NCI-H1092 (cell line): ENCODE measurements at places on chromosomes 5 and 9.

DNA sequence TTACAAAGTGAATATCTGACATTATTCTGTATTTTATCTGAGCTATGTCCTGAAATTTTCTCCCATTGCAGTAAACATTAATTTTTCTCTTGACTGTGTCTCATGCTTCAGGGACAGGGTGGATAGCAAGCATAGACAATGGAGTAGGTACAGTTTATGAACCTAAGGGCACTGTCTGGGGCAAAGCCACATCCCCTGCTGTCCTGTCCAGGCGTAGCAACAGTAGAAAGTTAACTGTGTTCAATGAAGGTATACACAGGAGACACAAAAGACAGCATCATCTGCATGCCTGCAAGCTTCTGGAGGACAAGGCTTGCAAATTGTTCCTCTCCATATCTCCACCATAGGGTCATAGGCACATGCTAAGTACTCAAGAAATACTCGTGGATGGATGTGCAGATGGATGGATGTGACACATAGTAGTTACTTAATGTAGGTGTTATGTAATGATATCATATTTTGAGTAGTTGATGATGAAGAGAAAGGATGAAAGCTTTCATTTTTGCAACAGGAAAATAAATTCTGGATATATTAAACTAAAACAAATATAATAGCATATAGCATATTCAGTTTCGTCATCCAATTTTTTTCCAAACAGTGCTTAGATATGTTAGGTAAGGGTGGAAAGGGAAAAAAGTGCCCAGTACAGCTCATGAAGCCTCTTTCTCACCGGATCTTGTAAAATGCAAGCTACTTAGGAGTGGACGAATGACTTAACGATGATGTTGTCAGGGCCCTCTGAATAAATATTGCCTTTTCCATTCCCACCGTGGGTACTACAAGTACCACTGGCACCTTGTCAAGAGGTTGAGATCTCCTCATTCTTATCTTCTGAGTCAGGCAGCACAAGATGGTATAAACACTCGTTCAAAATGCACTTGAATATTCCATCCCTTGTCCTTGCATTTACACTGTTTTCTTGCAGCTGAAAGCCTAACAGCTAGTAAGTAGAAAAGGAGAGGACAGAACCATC, 19.9 kb upstream of the ZSWIM6 start:
- DNase-seq, result no peak

GRCh38 chr5:66511491-66511890, 84.7 kb upstream of the MAST4 start:
- DNase-seq, result no peak

DNA sequence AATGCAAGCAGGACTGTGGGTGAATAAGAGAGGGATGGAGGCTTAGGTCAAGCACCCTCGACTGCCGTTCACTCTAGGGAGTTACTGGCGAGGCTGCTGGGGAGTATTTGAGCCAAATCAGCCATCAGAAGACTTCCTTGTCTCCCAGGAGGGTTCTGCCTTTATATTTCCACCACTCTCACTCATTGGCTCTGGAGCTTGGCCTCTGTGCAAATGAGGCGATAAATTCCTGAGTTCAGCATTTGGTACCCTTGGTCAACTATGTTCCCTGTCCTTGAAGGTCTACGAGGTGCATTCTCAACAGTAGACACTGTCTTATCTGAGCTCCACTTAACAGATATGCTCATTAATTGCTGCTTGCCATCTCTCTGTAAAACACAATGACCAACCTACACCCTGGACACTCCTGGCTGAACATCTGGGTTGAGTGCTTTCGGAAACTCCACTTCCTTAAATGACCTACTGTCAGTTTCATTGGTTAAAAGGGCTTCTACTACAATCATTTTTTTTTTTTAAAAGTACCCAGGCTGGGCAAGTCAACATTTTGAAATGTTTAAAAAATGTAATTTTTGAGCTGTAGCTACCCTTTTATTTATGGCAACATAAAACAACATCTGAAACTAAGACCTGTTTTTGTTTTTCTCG, 153.2 kb downstream of the NTRK2 start:
- DNase-seq, result no peak

DNA sequence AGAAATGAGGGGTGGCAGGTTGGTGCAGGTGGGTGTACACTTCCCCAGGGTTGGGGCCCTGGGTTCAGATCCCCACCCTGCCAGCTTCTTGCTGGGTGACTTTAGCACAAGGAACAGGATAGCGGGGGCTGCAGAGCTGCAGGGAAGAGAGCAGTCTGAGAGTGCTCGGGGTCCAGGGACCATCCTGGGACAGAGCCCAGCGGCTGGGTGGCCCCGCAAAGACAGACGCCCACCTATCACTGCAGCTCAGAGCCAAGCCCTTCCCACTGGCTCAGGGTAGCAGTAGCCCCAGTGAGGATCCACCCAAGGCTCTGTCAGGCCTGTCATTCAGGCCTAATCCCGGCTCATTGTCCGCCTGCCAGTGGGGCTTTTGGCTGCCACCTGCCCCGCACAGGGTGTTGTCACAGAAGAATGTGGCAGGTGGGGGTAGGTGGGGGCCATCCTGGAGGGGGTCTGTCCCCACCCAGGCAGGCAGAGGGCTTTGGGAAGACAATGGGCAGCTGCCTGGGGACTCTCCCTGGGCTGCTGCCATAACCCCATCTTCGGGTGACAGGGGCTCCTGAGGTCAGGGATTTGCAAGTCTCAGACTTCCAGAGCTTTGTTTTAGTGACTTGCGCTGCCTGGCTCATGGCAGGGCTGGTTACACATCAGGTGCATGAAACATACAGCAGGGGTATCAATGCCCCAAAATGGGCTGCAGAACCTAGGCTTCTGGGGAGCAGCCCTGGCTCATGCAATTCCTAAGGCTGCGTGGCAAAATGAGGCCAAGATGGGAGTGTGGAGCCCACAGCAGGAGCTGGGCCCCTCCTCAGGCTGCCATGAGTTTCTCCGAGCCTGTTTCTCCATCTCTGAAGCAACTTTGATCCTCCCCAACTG, 52.1 kb downstream of the BARX1 start:
- no peak for DNase-seq

DNA sequence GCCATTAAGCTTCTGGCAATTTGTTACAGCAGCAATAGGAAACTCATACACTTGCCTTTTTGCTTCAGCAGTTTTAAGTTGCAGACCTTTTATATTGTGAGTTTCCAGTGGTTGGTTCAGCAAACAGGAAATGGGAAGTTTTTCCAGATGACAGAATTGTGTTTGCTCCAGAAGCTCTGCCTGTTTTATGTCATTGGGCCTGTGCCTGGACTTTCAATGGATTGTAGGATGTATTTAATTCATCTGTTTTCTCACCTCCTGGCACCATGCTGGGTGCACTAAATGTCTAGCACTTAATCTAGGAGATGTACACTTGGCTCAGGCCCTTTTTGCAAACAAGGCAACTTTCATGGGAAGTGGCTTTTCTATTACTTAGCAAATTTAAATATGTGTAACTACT, 100.4 kb upstream of the CLINT1 start:
- DNase-seq, result no peak

DNA sequence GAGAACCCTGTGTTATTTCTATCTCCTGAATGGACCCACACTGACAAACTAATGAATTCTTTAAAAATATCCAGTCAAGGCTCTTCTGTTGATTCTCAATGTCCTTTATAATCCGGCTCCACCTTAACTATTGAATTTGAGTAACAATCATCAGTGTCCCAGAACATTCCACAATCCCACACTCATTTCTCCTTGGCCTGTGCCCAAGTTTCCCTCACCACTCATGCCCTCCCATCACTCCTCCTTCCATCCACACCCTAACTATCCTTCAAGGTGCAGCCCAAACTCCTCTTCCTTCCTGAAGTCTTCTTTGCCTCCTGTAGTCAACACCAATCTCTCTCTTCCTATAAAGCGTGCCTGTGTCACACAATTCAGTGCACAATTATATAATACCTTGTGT, 106.1 kb downstream of the NUDT12 start:
- DNase-seq, result no peak

DNA sequence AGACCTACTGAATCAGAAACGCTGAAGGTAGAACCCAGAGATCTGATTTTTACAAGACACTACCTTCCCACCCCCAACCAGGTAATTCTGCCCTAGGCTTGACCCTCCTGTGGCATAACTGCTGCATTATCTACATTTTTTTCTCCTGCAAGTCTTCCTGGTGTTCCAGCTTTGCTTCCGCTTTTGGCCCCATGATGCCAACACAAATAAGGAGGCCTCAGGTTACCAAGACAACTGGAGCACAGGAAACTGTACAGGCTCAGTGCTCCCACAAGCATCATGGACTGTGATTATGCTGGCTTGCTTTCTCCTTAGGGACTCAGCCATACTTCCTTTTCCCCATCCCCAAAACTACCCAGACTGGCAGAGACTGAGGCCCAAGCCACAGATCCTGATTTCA, 6.6 kb upstream of the MSMP start:
- no peak for DNase-seq

DNA sequence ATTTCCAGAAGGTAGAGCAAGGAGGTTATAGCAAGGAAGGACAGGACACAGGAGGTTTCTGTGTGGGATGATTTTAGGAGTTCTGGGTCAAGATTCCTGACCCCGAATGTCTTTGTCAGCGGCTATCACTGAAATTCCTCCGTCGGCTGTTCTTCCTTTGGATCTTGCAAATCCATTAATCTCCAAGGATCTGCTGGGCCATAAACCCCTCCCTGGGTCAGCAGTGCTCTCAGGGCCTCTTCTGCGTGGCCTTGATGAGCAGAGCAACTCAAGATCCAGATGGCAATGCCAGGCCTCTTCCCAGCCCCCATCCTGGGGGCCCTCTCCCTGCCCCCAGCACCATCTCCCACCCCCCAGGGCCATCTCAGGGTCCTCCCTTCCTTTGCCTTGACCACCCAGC, 16.3 kb upstream of the COL27A1 start:
- no peak for DNase-seq

DNA sequence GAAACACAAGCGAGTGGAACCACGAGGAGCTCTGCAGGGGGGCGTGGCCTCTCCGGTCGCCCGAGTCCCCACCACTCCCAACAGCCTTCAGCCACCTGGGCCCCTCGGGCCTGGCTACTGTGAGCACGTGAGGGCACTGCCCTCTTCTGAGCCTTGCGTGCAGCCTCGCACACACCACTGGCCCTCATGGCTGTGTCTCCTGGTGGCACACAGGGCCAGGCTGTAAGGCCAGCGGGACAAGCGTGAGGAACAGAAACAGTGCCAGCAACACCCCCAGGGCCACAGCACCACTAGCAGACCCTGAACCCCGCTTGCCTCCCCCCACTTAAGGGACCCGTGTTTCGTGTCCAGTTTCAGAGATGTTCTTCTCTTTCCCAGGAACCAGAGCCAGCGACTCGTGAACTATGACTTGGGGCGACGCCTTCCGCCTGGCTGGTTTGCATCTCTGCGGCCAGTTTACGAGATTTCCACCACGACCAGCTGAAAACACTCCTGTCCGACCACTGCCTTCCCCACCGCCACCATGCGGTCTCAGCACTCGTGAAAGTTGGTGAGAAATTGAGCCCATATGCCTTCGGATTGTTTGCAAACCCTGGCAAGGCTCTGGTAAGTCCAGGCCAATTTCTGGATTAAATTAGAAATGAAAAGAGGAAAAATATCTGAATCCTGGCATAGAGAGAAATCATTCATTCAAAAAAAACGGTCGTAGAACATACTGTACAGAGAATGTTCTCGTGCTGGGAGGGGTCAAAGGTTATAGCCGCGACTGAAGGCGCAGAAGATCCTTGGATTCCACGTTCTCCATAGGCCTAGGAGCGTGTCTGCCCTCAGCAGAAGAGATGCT, 135.6 kb downstream of the ZNF354C start:
- no peak for DNase-seq

DNA sequence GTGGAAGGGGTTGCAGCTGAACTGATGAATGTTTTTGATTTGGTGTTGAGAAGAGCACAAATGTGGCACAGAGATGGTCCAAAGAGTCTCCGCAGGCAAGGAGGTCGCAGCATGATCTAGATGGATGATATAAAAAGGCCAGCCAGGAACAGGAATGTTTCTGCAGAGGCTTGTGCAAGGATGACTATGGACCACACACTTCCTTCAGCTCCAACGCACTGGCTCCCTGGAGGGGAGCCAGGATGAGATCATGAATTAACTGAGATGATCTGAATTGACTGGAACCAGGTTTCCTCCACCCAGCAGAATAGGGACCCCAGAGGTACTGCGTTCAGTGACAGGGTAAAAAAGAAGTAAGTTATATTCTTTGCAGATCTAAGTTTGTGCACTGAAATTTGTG, 89.0 kb downstream of the ARSB start:
- DNase-seq, result no peak

- no peak for DNase-seq
Measured at GRCh38 chr9:28967226-28967625, 1393.9 kb upstream of the C9orf72 start.

DNA sequence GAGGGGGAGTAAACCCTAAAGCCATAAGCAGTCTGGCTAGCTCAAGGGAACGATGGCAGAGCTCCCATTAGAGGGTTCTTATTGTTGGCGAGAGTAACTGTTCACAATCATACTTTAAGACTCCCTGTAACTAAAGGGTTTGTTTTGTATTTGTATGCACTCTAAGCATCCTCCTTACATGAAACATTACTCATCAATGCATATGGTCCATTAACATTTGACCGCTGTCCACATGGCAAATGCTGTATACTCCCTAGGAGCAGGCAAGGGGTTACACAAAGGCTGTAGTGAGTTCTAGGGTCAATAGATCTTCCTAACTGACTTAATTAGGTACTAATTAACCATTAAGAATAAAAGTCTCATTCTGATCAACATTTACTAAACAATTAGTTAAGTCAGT, 95.3 kb upstream of the MRPS30 start:
- no peak for DNase-seq

- DNase-seq, result no peak
Measured at GRCh38 chr9:35357116-35357515, 132.8 kb upstream of the RUSC2 start.

- DNase-seq, result peak; percentile 8
Measured at GRCh38 chr5:78964889-78965288, 20.2 kb downstream of the ARSB start.

GRCh38 chr9:125312411-125312810, 50.8 kb downstream of the GAPVD1 start:
- DNase-seq, result no peak

DNA sequence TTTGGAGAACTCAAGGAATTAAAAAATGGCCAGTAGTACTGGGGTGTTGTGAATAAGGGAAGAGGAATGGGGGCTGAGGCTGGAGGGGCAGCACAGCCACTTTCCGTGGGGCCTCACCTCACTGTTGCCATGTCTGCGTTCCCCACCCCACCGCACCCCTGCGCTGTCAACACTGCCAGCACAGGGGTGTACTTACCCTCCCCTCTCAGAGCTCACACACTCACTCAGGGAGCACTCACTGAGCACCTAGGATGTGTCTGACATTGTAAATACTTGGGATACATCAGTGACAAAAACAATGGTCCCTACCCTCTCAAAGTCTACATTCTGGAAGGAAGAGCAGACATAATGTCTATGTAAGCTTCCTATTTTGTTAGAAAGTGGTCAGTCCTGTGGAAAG, 3.4 kb upstream of the RPS14 start:
- no peak for DNase-seq

- DNase-seq, result no peak
Measured at GRCh38 chr5:35853631-35854030, 3.1 kb upstream of the IL7R start.

DNA sequence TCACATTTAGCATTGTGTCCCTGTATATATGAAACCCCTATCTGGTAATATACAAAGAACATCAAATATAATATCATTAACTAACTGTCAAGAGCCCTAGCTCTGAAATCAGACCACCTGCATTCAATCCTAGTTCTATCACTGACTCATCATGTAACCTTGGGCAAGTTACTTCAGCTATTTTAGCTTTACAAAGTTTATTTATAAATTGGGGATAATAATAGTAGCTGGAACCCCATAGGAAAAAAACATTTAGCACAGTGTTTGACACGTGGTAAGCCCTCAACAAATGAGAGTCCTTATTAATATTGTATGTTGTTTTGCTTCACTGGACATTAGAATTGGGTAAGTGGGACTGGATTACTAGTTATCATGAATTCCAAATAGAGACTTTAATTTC, 157.5 kb downstream of the EBF1 start:
- DNase-seq, result no peak
